ENCODE measurements at places on chromosomes 16 and 17.

DNA sequence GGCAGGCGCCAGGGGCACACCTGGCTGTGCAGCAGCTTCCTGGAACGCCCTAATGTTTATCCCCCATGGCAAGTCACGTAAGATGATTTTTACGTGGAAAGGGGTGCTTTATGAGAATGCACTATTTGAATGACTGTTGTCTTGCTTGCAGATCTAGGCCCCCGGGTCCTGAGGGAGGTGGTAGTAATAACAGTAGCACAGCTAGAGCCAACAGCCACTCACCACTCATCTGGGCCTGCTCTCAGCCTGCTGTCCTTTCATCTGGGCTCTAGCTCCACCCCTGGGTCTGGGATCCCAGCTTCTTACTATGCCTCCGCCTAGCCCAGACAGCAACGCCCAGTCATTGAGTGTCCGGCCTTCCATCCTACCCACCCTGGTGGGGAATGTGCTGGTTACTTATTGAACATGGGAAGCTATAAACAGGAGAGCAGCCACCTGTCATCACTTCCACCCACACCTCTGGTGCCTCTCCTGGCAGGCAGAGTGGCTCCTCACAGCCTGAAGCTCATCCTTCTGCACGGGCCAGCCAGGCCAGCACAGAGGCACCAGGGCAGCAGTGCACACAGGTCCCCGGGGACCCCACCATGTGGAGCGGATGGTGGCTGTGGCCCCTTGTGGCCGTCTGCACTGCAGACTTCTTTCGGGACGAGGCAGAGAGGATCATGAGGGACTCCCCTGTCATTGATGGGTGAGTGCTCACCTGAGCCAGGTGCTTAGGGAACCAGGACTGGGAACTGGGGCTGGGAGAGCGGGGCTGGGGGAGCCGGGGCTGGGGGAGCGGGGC lies 16.6 kb downstream of the DPEP1 start:
- no peak for DNase-seq

- DNase-seq, result no peak
Observed at GRCh38 chr17:76458580-76459490, 5.9 kb upstream of the UBE2O start.

- DNase-seq, result no peak
Observed at GRCh38 chr17:73936908-73937627, 266.4 kb upstream of the RPL38 start.

GRCh38 chr16:89084814-89085612 lies 8.6 kb upstream of the ACSF3 start:
- no peak for DNase-seq

DNA sequence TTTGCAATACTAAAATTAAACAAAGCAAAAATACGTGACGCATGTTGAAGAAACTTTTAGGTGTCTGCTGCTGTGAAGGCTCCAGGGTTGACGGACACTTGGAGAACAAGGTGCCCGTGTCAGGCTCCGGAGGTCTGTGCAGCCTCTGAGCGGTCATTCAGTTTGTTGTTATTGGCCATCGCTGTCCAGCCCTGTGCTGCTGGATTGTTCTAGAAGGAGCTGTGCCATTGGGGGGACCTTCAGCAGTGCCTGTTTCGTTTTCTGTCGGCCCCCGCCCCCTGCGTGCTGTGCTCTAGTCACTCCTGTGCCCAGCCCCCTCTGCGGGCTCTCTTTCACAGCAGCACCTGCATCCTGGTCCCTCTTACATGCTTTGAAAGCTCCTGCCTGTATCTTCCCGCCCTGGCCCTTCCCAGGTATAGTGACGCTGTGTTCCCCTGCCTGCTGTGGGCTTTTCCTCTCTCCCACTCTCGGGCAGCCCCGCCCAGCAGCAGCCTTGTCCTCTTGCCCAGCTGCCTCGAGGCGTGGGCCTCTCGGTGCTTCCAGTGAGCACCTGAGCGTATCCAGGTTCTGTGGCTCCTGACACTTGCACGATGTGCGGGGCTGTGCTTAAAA lies 50.7 kb downstream of the RNF213 start:
- no peak for DNase-seq

DNA sequence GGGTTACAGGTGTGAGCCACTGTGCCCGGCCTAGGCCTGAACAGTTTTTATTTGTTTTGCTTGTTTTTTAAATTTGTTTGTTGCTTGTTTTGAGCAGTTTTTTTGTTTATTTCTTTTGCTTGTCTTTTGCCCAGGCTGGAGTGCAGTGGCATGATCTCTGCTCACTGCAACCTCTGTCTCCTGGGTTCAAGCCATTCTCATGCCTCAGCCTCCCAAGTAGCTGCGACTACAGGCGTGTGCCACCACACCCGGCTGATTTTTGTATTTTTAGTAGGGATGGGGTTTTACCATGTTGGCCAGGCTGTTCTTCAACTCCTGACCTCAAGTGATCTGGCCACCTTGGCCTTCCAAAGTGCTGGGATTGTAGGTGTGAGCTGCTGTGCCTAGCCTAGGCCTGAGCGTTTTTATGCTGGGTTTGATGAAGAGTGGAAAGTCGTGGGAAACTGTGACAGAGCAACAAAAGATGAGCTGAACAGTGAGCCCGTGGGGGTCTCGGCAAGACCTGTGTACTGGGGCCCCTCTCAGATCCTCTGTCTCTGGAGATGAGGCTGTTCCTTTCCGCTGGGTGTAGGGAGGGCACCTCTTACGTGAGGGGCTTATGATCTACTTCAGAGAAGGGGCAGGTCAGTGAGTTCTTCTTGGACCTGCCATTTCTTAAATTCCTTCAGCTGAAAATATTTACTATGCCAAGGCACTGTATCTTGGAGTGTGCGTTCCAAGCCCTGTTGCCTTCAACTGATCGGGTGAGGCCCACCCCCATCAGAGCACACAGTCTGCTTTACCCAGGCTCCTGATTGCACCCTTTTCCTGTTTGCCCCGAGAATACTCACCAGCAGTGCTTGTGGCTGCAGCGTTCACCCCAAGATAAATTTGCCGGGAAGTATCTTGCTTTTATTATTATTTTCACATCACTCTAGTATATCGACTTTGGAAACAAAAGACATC lies 322.1 kb downstream of the SEC14L1 start:
- no peak for DNase-seq
